Naive thymus-derived CD8-positive, alpha-beta T cell (primary cell): ENCODE measurements at places on chromosomes 7 and 10.

- no peaks in the 10 kb centered on the region for H3K36me3 ChIP-seq
- peaks cover 7% of the 10 kb centered on the region for H3K27me3 ChIP-seq
- no peak within 1 kb of the TSS for H3K27ac ChIP-seq
- no peak for DNase-seq
These were observed at the start of gene TACC2 for GRCh38 chr10:121988361-121989324. TSS of gene TACC2 (plus strand) at chr10:121989163. CDS start at chr10:122021982, 32,819 bp downstream.

GRCh38 chr10:44975431-44976331 lies 2.9 kb downstream of the DEPP1 start:
- DNase-seq, result no peak
- H3K4me3 ChIP-seq, result peak overlapping the region; percentile 58
- H3K4me1 ChIP-seq, result peaks cover 17% of the 10 kb centered on the region
- H3K27ac ChIP-seq, result peak overlapping the region; percentile 31

- no peak overlapping the region for H3K27ac ChIP-seq
- no peaks in the 10 kb centered on the region for H3K36me3 ChIP-seq
- H3K4me1 ChIP-seq, result peaks cover 9% of the 10 kb centered on the region
- no peak for DNase-seq
- peaks cover 12% of the 10 kb centered on the region for H3K27me3 ChIP-seq
These were observed 142.4 kb downstream of the ADCY1 start for GRCh38 chr7:45716380-45717203.

GRCh38 chr10:74728225-74728624 lies 98.2 kb upstream of the KAT6B start:
- DNase-seq, result no peak
- no peaks in the 10 kb centered on the region for H3K36me3 ChIP-seq
- no peak overlapping the region for H3K4me3 ChIP-seq
- no peaks in the 10 kb centered on the region for H3K4me1 ChIP-seq

GRCh38 chr10:72695496-72695895 lies 3.6 kb downstream of the MCU start:
- no peak overlapping the region for H3K4me3 ChIP-seq
- H3K4me1 ChIP-seq, result peaks cover 33% of the 10 kb centered on the region
- no peak overlapping the region for H3K27ac ChIP-seq
- no peak for DNase-seq

- H3K27ac ChIP-seq, result peak overlapping the region; percentile 99
- DNase-seq, result no peak
- H3K4me3 ChIP-seq, result peak overlapping the region; percentile 94
- H3K4me1 ChIP-seq, result peaks cover 48% of the 10 kb centered on the region
- H3K36me3 ChIP-seq, result peaks cover 45% of the 10 kb centered on the region
These were observed 625 bp upstream of the GSTO2 start for GRCh38 chr10:104268405-104268712.

GRCh38 chr10:4028027-4028471 lies 243.0 kb upstream of the KLF6 start:
- no peak overlapping the region for H3K4me3 ChIP-seq
- no peaks in the 10 kb centered on the region for H3K36me3 ChIP-seq
- no peak overlapping the region for H3K27ac ChIP-seq
- no peaks in the 10 kb centered on the region for H3K27me3 ChIP-seq
- DNase-seq, result no peak

- no peak overlapping the region for H3K27ac ChIP-seq
- H3K4me1 ChIP-seq, result peaks cover 38% of the 10 kb centered on the region
- no peak for DNase-seq
- H3K36me3 ChIP-seq, result no peaks in the 10 kb centered on the region
- no peaks in the 10 kb centered on the region for H3K27me3 ChIP-seq
These were observed 29.4 kb downstream of the HIPK2 start for GRCh38 chr7:139748373-139748765.

DNA sequence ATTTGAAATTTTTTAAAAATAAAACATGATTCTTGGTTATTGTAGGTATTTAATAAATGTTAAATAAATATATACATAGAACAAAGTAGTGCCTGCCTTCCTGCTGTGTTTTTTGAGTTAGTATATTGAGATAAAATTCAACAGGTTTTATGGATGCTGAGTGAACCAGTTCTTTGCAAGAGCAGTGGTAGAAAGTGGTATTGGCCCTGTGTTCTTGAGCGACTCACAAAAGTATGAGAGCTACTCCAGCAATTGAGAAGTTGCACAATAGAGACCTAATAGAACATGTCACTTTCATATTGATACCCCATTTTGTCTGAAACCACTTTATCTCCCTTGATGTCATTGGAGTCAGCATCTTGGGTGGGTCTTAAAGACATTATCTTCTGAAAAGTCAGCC lies 32.6 kb upstream of the GJD4 start:
- H3K36me3 ChIP-seq, result peaks cover 73% of the 10 kb centered on the region
- H3K27ac ChIP-seq, result no peak overlapping the region
- no peaks in the 10 kb centered on the region for H3K27me3 ChIP-seq
- H3K4me3 ChIP-seq, result no peak overlapping the region

DNA sequence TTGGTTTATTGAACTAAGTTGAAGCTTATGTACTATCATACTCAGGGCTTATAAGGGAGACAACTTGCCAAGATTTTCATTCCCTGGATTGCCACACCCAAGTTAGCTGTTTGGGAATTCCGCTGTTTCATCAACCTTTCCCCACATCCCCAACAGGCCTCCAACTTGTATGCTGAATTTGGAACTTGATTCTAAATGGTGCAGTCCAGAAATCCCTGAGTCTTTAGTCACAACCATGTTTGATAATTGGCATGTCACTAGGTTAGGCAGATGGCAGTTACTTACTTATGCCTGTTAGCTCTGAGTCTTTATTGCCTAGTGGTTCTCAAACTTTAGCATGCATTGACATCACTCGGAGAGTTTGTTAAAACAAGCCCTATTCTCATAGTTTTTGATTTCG lies 135.4 kb upstream of the PRPS1L1 start:
- DNase-seq, result no peak
- no peaks in the 10 kb centered on the region for H3K36me3 ChIP-seq
- no peak overlapping the region for H3K4me3 ChIP-seq
- H3K27me3 ChIP-seq, result no peaks in the 10 kb centered on the region
- no peaks in the 10 kb centered on the region for H3K4me1 ChIP-seq

GRCh38 chr10:119493155-119493554 lies 49.4 kb downstream of the RGS10 start:
- H3K4me1 ChIP-seq, result peaks cover 87% of the 10 kb centered on the region
- DNase-seq, result no peak
- H3K27ac ChIP-seq, result peak overlapping the region; percentile 96

GRCh38 chr7:131302876-131303707 lies 24.6 kb upstream of the MKLN1 start:
- H3K27me3 ChIP-seq, result no peaks in the 10 kb centered on the region
- no peak overlapping the region for H3K4me3 ChIP-seq
- peak; percentile 27 for DNase-seq
- H3K36me3 ChIP-seq, result no peaks in the 10 kb centered on the region

GRCh38 chr7:135792363-135792668 lies 43.7 kb upstream of the FAM180A start:
- peaks cover 3% of the 10 kb centered on the region for H3K27me3 ChIP-seq
- no peaks in the 10 kb centered on the region for H3K36me3 ChIP-seq
- DNase-seq, result no peak
- no peak overlapping the region for H3K27ac ChIP-seq

DNA sequence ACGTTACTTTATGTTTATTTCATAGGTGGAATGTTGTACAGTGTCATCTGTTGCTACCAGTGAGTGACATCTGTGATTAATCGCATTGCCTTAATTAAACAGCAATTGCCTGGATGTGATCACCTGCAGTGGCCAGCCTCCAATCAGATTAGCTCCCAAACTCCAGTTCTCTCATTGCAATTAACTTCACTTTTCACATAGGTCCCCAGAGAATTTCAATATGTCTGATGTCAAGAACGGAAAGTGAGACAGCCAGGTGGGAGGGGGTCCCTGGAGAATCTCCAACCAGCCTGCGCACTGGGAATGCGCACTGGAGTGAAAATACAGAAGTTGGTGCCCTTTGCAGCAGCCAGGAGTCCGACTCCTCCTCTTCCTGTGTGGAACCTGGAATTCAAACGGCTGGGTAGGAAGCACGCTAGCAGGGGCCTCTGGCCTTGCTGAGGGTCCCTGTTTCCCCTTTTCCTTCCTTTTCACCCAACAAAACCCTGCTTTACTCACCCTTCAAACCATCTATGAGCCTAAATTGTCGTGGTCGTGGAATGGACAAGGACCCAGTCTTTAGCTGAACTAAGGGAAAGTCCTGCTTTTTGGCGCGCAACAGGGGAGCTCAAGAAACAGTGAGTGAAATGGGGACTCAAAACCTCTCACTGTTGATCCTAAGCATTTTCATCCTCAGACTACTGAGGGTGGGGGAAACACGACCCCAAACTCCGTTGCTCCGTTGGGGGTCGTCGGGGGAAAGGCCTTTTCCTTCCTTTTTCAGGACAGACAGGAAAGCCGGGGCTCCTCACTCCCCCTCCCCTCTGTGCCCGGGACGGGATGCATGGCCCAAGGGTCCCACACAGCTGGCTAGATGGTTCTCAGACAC lies 1355.5 kb upstream of the LRRTM3 start:
- no peak for DNase-seq
- no peaks in the 10 kb centered on the region for H3K27me3 ChIP-seq
- no peak overlapping the region for H3K4me3 ChIP-seq
- no peaks in the 10 kb centered on the region for H3K4me1 ChIP-seq

DNA sequence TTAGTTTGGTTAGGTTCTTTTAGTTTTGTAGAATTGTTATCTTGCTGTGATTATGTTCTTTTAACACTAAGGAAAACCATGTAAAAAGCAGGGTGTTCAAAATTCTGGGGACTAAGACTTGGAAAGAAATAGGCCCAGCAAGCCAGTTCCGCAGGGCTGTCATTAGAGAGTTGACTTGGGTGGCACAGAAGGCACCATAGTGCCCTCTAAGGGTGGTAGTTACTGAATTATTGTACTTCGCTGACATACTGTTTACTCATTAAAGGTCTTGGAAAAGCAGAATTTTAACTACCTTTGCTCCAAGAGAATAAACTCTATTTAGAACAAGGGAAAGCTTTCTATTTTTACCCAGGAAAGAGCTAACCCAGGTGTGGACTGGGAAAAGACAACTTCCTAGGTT lies 86.5 kb downstream of the OTUD1 start:
- no peak for DNase-seq
- no peak overlapping the region for H3K4me3 ChIP-seq
- H3K4me1 ChIP-seq, result peaks cover 2% of the 10 kb centered on the region
- no peaks in the 10 kb centered on the region for H3K36me3 ChIP-seq
- no peak overlapping the region for H3K27ac ChIP-seq

- H3K36me3 ChIP-seq, result no peaks in the 10 kb centered on the region
- DNase-seq, result no peak
- H3K4me3 ChIP-seq, result no peak overlapping the region
These were observed 23.2 kb upstream of the GTPBP4 start for GRCh38 chr10:964988-965417.

- H3K27ac ChIP-seq, result no peak overlapping the region
- peaks cover 19% of the 10 kb centered on the region for H3K27me3 ChIP-seq
- no peaks in the 10 kb centered on the region for H3K4me1 ChIP-seq
- no peak for DNase-seq
These were observed 46.4 kb upstream of the PARD3 start for GRCh38 chr10:34861293-34862021.

DNA sequence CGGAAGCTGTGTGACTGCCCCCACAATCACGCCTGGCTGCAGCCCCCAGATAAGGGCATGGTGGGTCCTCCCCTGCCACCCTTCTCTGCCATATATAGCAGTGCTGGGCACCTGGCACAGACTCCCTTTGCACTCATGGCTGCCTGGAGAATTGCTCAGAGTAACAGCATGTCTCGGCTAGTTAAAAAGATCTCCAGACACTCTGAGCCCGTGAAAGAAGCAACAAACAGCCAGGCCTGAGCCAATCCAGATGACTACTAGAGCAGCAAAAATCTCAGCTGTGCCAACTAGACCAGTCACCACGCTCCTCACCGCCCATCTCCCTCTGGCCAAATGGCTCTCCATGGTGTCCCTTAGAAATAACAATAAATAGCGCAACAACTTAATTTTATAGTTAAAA lies 71.3 kb downstream of the PARD3 start:
- no peaks in the 10 kb centered on the region for H3K36me3 ChIP-seq
- H3K4me3 ChIP-seq, result no peak overlapping the region
- DNase-seq, result no peak
- peaks cover 2% of the 10 kb centered on the region for H3K4me1 ChIP-seq
- peaks cover 25% of the 10 kb centered on the region for H3K27me3 ChIP-seq

- no peaks in the 10 kb centered on the region for H3K4me1 ChIP-seq
- no peaks in the 10 kb centered on the region for H3K36me3 ChIP-seq
- H3K4me3 ChIP-seq, result no peak overlapping the region
- no peak overlapping the region for H3K27ac ChIP-seq
- H3K27me3 ChIP-seq, result peaks cover 3% of the 10 kb centered on the region
These were observed 40.3 kb upstream of the LHFPL3 start for GRCh38 chr7:104288137-104288536.

- DNase-seq, result peak; percentile 5
- H3K4me3 ChIP-seq, result peak overlapping the region; percentile 70
- H3K27ac ChIP-seq, result peak overlapping the region; percentile 86
- H3K36me3 ChIP-seq, result peaks cover 12% of the 10 kb centered on the region
These were observed 41.3 kb downstream of the CCDC6 start for GRCh38 chr10:59865101-59865500.

GRCh38 chr7:132500727-132501440 lies 75.4 kb downstream of the PLXNA4 start:
- no peak overlapping the region for H3K4me3 ChIP-seq
- no peaks in the 10 kb centered on the region for H3K27me3 ChIP-seq
- H3K36me3 ChIP-seq, result no peaks in the 10 kb centered on the region
- no peaks in the 10 kb centered on the region for H3K4me1 ChIP-seq

- no peak overlapping the region for H3K27ac ChIP-seq
- peaks cover 47% of the 10 kb centered on the region for H3K4me1 ChIP-seq
- H3K36me3 ChIP-seq, result no peaks in the 10 kb centered on the region
- no peak for DNase-seq
- H3K4me3 ChIP-seq, result peak overlapping the region; percentile 24
- H3K27me3 ChIP-seq, result no peaks in the 10 kb centered on the region
These were observed 11.6 kb upstream of the SVIL start for GRCh38 chr10:29646238-29646902.

- H3K27ac ChIP-seq, result no peak overlapping the region
- H3K27me3 ChIP-seq, result no peaks in the 10 kb centered on the region
- H3K4me3 ChIP-seq, result no peak overlapping the region
- DNase-seq, result no peak
These were observed 180.9 kb downstream of the SEMA3A start for GRCh38 chr7:84013616-84014240.

DNA sequence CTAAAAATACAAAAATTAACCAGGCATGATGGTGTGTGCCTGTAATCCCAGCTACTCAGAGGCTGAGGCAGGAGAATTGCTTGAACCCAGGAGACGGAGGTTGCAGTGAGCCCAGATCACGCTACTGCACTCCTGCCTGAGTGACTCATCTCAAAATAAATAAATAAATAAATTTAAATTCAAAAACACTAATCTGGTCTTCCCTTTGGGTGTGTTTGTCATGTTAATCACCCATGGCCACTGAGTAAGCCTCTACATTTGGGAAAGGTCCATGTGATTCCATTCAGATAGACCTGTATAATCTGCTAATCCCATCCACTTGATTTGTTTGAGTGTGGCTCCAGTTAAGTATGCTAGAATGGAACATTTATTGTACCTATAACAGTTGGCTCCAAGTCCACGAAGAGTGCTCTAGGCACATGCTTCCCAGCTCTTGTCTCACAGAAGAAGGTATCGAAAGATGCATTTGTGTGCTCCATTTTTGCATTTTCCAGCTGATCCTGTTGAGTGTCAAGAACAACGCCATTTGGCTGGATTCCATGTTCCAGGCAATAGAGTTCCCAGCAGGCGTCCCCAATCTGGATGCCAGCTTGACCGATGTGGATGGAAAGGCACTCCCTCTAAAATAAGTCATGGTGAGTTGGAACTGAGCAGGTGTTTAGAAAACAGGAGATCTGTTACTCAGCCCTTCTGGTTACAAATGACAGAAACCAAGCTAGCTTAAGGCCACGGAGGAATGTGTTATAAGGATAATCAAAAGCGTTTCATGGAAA lies 4.0 kb downstream of the TUBAL3 start:
- H3K4me3 ChIP-seq, result no peak overlapping the region
- peaks cover 4% of the 10 kb centered on the region for H3K4me1 ChIP-seq
- no peak for DNase-seq
